ENCODE measurements at places on chromosomes 3 and 15.
A peak's percentile ranks its signal among the peaks of the same experiment; 100 is the strongest.

DNA sequence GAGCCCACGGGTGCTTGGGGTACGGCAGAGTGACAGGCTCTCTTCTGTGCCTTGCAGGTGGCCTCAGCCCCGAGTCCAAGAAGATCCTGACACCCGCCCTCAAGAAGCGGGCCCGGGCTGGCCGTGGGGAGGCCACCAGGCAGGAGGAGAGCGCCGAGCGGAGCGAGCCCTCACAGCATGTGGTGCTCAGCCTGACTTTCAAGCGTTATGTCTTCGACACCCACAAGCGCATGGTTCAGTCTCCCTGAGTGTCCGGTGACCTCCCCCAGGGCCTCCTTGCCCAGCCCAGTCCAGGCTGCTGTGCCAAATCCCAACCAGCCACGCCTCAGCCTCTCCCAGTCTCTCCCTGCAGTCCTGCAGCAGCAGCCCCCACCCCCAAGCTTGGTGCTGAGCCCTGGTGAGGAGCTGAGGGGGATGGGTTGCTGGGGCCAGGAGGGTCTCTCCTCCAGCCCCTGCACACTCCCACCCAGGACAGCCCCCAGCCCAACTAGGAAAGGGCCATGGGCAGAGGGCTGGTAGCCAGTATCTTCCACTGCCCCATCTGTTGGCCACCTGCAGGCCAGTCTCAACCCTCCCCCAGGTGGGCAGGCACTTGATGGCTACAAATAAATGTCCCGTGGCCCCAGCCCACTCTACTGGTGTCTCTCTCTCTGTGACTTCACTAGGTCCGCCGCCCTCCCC lies 58.5 kb downstream of the DNAJB8 start:
- DNase-seq = no peak

- DNase-seq = no peak
Measured at GRCh38 chr3:171585039-171585438, 124.8 kb upstream of the TNIK start.

GRCh38 chr3:175428466-175428865 lies 569.3 kb downstream of the NAALADL2 start:
- no peak for DNase-seq

DNA sequence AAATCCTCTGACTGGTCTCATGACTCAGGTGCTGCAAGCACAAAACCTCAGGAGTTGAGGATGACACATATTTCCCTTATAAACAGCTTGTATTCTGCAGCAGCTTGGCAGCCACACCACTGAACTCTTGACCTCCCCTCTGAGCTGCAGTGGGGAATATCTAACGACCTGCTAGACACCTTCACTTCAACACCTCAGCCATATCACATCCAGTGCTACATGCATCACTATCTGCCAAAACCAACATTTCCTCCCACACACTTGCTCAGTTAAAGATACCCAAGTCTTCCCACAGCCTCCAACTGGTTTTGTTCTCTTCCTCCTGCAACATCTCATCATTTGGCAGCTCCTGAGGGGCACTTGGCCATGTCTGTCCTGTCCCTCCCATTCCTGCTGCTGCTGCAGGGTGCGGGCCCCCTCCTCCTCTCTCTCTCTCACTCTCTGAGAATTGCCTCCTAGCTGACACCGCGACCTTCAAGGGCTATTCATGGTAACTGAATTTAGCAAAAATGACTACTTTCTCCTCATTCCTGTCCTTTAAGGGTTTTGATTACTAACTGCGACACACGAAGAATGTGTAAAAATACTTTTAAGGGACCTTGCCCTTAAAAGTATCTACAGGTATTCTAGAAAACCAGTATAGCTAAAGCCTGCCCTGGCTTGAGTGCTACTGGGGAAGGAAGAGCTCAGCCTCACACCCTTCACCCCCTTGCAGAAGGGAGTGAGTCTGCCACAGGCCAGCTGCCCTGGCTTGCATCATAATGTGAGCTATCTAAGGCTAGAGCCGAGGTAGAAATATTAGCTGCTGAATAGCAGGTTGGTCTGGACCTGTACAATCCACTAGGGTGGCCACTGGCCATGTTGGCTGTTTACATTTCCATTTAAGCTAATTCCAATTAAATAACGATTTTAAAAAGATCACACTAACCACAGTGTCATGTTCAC lies 5.0 kb upstream of the CCR9 start:
- DNase-seq = peak; percentile 47

DNA sequence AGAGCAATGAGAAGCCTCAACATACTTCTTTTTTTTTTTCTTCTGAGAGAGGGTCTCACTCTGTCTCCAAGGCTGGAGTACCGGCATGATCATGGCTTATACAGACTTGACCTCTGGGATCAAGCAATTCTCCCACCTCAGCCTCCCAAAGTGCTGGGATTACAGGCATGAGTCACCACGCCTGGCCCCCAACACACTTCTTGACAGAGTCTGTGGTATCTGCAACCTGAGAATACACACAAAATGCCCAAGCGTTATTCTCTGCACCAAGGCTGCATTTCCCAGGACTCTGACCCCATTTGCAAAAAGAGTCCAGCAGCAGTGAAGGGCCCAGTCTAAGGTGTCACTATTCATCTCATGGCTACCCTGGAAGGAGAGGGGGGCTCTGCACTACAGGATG lies 42.7 kb upstream of the BLM start:
- DNase-seq = no peak

DNA sequence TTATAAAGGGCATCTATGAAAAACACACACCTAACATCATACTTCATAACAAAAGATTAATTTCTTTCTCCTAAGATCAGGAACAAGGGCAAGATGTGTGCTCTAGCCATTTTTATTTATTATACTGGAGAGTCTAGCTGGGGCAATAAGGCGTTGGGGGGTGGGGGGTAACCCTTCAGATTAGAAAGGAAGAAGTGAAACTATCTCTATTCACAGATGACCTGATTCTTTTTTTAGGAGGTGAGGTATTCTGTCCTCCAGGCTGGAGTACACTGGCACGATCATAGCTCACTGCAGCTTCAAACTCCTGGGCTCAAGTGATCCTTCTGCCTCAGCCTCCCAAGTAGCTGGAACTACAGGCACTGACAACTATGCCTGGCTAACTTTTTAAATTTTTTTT lies 89.5 kb upstream of the MANF start:
- DNase-seq = no peak

- no peak for DNase-seq
Measured at GRCh38 chr15:75532413-75533250, 46.5 kb downstream of the PTPN9 start.

GRCh38 chr3:98982351-98982750 lies 80.9 kb upstream of the DCBLD2 start:
- no peak for DNase-seq

GRCh38 chr15:74833376-74834107 lies 7.1 kb downstream of the CPLX3 start:
- no peak for DNase-seq

- DNase-seq = no peak
Measured at GRCh38 chr3:13072600-13073325, 466 bp downstream of the IQSEC1 start.

DNA sequence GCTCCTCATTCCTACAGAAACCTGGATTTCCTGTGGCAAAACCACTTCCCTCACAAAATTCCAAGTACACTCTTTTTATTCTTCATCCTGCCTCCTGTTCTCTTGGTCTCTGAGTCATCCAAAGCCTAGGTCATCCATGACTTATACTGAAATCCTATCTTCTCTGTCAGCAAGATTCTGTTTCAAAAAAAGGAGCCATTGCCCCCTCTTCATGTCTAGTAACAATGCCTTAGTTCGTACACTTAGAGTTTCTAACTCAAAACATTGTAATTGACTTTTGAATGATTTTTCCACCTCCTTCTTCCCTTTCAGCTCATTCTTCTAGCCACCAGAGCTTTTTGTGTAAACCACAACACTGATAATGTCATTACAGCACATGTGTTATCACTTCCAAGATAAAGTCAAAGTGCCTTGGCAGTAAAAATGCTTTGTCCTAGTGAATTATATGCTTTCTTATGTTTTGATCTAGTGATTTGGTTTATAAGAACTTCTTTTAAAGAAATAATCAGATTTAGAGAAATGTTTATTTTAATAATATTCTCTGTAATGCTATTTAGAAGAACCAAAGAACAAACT lies 256.5 kb upstream of the NECTIN3 start:
- no peak for DNase-seq
